ENCODE measurements at places on chromosomes 3 and 15. TPM values are rescaled to one million over a fixed set of nuclear protein-coding genes. Genes with fewer than 3 reads are reported as not detected.

The SH2D7 gene
- total RNA-seq: not detected

The TBCCD1 gene
- total RNA-seq: 7.8 TPM

The SHC4 gene
- 3.3 TPM for total RNA-seq

The CPLX3 gene
- total RNA-seq: 0.67 TPM

The ZIC4 gene
- total RNA-seq: not detected

The IMPG2 gene
- total RNA-seq: 0.38 TPM

The GOLGA6L7 gene
- total RNA-seq: not detected

The FMN1 gene
- total RNA-seq: 2.2 TPM

The SQOR gene
- 12.3 TPM for total RNA-seq

The NRROS gene
- 2.6 TPM for total RNA-seq

The ATOSA gene
- total RNA-seq: 31.5 TPM

The MORC1 gene
- not detected for total RNA-seq

The CLDN16 gene
- not detected for total RNA-seq

The PLCB2 gene
- 4.6 TPM for total RNA-seq

The MCCC1 gene
- total RNA-seq: 32.5 TPM

The RASL12 gene
- 11.5 TPM for total RNA-seq

The STX19 gene
- total RNA-seq: not detected

Data from cardiac septum (tissue), 1 donor.